ENCODE measurements at places on chromosomes 4 and X.
A peak's percentile ranks its signal among the peaks of the same experiment; 100 is the strongest.

DNA sequence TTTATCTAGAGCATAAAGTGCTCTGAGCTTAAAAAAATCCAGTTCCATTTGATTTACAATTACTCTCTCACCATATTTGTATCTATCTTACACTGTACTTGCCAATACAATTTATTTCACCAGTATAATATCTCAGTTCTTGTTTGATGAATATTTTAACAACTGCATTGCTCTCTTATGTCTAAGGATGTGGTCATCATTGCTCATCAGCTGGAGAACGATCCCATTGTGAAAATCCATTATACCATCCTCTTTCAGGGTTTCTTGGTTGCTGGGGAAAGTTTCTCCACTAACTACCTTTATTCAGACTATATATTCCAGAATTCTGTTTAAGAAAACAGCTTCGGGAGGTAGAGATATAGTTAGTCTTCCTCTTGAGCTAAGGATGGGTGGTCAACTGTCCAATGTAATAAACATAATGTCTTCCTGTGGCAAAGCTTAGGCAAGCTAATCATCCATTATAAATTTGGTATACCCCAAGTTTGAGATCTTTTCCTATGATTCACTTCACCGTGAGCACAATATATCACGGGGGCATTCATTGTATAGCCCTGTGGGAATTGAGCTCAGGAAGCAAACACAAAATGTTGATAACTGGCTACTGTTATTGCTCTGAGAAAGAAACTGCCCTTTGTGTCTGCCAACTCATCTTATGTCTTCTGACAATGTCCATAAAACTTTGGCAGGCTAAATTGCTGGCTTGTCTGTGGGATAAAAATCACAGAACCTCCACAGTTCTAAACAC is 2361.9 kb downstream of the ARAP2 start:
- no peak for DNase-seq

DNA sequence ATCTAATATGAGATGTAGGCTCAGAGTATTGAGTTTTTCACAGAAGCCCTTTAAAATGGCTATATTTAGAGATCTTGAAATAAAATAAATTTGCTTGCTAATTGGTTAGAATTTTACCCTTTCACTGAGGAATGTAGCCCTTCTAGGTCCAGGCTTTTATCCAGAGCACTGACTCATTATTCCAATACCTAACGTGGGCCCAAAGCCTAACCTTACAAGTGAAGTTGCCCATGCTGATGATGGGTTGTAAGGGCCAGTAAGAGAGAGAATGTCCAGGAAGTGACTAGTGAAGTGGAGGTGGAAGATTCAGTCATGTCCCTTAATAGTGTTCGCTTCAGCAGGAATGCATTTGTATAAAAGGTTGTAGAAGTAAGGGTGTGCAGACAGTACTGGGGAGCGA is 155.9 kb downstream of the STIM2 start:
- DNase-seq, result peak; percentile 10

- no peak for DNase-seq
Observed at GRCh38 chrX:69094977-69095669, 70.1 kb downstream of the PJA1 start.

DNA sequence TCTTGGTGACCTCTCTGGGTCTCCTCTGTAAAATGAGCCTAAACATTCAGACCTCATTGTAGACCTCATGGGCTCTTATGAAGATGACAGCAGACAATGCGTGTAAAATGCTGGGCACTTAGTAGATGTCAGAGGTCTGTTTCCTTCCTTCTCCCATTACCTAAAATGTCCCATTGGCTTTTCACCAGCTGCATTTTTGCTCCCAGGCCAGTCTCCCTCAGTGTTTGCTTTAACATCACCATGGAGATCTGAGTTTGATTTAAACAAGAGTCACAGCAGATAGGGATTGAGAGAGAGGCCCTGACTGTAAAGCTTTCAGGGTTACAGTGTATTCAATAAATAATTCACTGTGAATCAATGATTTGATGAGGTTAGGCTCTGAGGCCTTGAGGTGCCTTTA is 24.3 kb downstream of the PSAPL1 start:
- DNase-seq, result no peak

DNA sequence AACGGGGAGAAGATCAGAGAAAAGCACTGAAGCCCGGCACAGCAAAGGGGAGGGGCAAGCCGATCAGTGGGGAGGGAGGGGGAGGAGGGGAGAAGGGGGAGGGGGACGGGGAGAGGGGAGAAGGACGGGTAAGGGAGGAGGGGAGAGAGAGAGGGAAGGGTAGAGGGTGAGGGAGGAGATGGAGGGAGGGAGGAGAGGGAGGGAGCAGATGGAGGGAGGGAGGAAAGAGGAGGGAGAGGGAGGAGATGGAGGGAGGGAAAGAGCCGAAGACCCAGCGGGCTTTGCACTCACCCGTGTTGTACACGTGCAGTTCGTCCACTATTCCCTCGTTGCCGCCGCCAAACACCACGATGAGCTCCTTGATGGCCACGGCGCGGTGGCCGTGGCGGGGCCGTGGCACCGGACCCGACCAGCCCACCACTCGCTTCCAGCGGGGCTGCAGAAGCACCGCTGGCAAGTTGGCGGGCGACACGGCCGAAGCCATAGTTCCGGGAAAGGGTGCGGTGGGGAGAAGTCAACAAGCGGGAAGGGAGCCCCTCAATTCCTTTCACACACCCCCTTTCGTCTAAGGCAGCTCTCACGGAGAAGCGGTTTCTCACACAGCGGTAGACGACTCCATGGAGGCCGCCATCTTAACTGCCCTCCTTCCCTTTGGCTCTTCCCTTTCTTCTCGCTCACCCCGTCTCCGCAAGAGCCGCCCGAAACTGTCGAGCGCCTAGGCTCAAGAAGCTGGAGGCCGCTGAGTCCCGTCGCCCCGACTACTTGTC is 1.1 kb downstream of the HCFC1 start:
- peak; percentile 15 for DNase-seq

GRCh38 chrX:12657881-12658280 is 133.3 kb upstream of the PRPS2 start:
- no peak for DNase-seq

DNA sequence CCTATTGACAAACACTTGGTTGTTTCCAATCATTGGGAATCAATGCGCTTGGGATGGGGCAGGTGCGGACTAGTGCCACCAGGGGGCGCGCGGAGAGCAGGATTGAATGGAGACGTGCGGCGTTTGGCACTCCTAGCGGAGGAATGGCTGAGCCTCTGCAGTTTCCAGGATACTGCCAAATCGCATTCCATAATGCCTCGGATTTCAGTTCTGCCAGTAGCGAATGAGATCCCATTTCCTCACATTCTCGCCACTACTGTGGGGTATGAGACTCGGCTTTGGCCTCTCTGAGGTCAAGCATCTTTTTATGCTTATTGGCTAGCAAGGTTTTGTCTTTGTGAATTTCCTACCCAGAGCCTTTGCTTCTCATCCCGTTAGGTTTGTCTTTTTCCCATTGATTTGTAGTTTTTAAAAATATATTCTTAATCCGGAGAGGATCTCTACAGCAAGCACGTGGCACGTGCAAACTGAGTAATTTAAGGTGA is 28.7 kb downstream of the CLDN34 start:
- DNase-seq, result peak; percentile 80

DNA sequence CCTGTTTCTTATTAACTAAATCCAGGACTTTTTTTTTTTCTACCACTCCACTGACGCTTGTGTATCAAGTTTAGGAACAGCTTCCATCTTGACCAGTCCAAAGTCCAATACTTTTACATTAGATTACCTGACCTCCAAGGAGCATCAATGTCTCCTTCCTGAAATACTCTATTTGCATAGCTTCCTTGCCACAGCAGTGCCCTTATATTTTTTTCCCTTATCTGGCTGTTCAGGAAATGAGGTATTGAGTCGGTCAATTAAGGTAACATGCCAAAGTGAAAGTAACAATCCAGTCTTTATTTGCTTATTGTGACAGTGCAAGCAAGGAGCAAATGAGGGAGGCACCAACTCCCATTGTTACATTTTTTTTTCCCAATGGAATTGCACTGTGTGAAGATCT is 730.8 kb upstream of the NDST4 start:
- DNase-seq, result no peak

GRCh38 chrX:97498093-97498492 is 614.4 kb downstream of the RPA4 start:
- DNase-seq, result no peak

GRCh38 chrX:69072486-69073006 is 92.7 kb downstream of the PJA1 start:
- no peak for DNase-seq

DNA sequence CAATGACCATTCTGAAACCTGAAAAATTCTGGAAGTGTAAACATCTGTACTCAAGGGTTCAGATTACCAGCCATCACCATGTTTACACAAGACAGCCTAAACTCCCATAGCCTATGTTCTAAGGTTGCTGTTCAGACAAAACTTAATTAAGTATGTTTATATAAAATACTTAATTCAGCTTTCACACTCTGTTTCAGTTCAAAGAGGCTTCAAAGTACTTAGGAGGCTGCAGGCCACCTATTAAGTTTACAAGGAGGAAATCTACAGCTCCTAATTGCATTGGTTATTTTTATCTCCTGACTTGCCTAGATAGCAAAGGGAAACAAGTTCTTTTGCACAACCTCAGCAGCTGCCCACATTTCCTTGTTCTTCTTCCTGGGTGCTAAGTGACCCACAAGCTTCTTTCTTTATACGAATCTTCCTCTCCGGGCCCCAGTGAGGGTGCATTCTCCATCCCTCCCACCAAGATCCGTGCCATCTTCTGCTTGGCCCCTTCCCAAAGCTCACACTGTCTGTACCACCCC is 2.0 kb downstream of the GAK start:
- no peak for DNase-seq

DNA sequence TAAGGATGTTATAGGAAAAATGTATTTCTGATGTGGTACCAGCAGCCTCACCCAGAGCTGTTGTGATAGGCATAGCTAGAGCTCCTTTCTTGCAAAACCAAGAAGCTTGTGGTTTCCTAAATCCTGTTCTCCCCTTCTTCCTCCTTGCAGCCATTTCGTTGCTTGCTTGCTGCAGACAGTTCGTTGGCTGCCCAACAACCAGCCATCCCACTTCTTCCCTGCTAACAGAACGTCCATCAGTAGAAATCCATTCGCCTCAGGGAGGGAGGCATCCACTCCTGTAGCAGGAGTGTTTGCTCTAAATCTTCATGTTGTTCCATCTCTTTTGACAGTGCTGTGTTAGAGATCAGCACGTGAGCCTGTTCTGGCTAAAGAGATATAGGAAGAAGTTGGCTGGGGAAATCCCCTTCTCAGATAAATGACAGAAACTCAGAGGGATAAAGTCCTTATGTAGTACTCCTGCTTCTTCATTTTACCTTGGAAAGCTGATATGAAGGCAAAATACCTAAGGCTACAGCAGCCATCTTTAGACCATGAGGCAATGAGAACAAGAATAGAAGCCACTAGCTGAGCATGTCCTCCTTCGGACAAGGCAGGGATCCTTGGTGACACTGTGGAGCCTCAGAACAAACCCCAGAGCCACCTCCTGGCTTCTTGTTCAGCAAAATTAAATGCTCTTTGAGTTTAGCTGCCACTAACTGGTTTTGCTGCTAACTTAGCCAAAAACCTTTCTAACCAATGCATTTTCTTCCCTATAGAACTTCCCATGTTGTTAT is 68.4 kb upstream of the RELL1 start:
- no peak for DNase-seq

- DNase-seq, result no peak
Observed at GRCh38 chr4:27964095-27964494, 1103.5 kb downstream of the STIM2 start.

GRCh38 chr4:187608001-187608421 is 387.6 kb upstream of the ZFP42 start:
- no peak for DNase-seq

DNA sequence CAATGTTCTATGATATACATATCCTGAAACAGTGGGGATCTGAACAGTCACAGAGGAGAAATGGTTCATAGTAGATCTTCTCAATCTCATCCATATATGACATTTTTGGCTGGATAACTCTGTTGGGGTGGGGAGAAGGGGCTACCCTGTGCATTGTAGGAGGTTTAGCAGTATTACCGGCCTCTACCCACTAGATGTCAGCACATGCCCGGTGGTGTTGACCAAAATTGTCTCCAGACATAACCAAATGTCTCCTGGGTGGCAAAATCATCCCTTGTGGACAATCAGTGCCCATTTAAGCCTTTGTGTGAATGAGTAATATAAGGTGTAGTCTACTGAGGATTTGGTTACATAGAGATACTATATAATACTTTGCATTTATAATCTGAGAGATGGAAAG is 89.9 kb downstream of the PLS3 start:
- DNase-seq, result peak; percentile 42

DNA sequence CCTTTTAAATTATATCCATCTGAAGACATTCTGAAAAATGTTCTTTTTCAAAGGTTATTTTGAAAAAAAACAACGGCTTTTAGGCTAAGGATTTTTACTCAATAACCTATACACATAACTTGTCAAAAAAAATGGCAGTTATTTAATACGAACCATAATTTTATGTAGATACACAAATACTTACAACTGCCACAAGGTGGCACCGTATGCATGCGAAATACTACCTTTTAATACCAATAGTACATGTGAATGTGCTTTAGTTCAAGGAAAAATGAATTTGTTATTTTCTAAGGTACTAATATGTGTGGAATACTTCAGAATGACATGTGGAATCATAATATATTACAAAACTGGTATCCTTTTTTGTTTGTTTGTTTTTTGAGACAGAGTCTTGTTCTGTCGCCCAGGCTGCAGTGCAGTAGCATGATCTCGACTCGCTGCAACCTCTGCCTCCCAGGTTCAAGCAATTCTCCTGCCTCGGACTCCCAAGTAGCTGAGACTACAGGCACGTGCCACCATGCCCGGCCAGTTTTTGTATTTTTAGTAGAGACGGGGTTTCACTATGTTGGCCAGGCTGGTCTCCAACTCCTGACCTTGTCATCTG is 4.6 kb upstream of the MAD2L1 start:
- DNase-seq, result peak; percentile 39

DNA sequence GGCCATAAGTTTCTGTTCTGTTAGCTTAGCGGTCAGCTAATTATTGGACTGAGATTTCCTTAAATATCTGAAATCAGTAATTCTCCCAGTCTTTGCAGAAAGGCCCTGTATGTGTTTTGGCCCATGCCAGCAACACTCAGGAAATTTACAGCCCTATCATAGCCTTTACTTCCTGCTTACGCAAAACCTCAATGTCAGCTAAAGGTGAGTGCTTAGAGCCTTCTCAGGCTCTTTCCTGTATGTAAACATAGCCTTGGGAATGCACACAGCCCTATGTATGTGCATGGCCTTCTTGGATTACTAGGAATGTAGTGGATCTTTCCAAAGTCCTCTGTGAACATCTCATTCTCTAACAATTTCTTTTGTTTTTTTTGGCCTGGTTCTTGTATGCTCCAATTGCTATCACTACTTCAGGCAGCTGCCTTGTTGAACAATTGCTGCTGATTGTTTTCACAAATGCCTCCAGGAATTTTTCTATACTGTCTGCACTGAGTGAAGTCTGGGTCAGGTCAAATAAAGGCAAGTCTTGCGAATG is 200.0 kb downstream of the PPP1R2C start:
- DNase-seq, result no peak
